AML-193 (cell line): ENCODE measurements at places on chromosomes 6 and 20.

DNA sequence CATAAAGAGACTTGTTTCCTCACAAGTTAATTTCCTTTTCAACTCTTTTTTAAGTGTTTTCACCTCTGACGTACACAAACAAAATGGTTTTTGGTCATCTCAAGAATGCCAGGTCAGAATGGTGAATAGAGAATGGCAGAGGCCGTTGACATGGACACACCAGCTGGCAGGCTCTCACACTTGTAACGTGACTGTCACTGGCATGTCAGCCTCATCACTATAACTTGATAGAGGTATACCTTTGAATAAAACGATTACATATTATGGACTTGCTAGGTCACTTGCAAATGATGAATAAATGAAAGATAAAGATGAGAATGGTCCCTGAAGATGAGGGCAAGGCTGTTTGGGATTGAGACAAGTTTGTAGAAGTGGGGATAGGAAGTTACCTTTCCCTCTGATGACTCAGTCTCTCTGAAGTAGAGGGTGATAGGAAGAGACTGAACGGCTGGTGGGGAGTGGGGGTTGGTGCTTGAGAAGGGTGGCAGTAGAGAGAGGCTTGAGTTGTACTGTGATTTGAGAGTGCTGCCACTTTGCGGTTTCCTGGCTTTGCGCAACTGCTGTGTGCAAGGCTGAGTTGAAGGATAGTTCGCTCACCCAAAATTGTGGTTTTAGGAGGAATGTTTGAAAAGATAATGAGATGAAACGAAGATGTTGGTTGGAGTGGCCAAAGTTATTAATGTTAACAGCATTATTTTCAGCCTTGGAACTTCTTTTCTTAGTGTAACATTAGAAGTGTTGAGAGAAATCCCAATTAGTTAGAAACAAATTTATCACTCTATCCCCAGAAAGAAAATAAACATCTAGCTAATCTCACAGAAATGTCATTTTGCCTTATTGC is 30.3 kb downstream of the TBPL1 start:
- peak; percentile 94 for DNase-seq

DNA sequence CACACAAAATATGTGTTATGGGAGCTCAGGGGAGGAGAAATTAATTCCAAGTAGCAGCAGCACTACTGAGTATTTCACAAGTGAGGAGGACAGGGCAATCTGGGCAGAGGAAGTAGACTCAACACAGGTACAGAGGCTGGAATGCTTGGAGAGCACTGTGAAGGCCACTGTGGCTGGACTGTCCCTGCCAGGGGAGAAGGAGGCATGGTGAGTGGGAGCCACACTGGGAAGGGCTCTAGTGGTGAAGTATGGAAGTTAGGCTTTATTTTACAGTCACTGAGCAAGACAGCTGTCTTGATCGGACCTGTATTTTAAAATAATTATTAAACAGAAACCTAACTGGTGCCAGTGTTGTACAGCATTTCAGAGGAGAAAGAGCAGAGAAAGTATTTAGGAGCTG is 28.8 kb downstream of the FAM229B start:
- DNase-seq: no peak

DNA sequence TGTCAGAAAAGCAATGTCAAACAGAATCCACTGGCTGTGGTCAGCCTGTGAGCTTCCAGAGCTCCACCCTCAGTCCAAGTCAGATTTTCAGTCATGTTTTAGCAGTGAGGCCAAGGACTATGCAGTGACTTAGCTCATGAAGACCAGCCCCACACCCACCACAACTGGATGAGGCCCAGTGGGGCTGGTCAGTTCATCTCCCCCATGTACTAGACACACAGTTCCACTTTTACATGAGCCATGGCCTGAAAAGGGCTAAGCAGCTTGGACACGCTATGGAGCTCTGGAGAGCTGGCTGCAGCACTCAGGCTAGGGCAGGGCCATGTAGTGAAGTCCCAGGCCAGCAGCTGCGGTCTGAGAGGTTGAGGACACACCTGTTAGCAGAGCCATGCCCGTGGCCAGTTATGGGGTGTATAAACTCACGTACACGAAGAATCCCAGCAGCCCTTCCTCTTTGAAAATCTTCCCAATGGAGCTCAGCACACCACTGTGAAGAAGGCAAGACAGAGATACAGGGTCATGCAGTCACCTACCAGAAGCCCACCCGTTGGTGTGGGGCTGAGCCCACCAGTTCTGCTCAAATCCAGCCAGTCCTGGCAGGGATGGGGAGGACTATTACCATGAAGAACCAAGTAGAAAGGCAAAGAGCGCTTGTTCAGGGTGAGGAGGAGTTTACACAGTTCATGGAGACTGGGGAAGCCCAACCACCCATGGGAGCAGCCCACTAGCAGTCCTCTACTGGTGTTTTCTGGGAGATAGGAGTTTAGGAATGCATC is 10.6 kb downstream of the MTCH1 start:
- DNase-seq: no peak

GRCh38 chr6:129874837-129875236 is 13.7 kb upstream of the TMEM244 start:
- no peak for DNase-seq

- no peak for DNase-seq
These were observed 168.0 kb upstream of the ID4 start for GRCh38 chr6:19669206-19669605.
